ELR (cell line): ENCODE measurements at places on chromosomes 3 and 15.

DNA sequence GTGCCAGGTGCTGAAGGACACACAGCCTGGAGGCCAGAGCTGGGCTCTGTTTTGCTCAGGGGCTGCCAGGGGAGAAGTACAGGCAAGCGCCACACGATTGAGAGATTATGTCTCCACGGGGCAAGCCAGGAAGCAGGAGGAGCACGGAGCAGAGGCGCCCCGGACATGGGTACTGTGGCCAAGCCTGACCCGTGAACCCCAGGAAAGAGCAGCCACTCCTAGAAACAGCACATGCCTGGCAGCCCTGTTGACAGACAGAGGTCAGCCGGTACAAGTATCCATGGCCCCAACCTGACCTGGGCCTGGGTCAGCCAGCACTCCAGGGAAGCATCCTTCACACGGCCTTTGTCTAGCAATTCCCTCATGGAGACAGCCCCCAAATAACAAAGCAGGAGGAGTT, 89.4 kb downstream of the ADAMTS17 start:
- DNase-seq: no peak

GRCh38 chr3:171339598-171339997, 120.6 kb downstream of the TNIK start:
- no peak for DNase-seq

DNA sequence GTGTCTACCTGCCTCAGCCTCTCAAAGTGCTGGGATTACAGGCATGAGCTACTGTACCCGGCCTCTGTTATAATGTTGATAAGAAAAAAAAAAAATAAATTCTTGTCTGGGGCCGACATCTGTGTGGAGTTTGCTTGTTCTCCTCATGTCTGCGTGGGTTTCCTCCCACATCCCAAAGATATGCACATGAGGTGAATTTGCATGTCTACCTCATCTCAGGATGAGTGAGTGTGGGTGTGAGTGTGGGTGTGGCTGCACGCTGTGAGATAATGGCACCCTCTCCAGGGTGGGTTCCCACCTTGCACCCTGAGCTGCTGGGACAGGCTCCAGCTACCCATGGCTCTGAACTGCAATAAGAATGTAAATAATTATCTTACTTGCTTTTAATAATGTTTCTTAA, 25.9 kb upstream of the UACA start:
- DNase-seq: peak; percentile 56

GRCh38 chr3:55476515-55476914, 10.6 kb downstream of the WNT5A start:
- DNase-seq: peak; percentile 95

DNA sequence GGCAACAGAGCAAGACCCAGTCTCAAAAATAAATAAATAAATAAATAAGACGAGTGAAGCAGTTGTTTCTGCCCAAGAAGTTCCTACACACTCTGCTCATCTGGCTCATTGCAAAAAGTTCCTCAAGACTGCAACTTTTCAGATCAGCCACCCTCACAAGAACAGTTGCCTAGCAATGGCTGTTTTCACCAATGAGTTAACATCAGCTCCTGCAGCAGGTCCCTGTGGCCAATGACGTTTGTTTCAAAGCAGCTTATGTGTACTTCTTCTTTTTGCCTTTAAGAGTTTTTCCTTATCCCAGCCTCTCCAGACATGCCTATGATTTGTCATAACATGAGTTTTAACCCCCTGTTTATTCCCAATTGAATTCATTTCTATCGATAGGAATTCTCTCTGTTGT, 118.4 kb upstream of the SPRED1 start:
- DNase-seq: no peak

GRCh38 chr3:9951126-9951525, 1.1 kb downstream of the PRRT3 start:
- DNase-seq: no peak

DNA sequence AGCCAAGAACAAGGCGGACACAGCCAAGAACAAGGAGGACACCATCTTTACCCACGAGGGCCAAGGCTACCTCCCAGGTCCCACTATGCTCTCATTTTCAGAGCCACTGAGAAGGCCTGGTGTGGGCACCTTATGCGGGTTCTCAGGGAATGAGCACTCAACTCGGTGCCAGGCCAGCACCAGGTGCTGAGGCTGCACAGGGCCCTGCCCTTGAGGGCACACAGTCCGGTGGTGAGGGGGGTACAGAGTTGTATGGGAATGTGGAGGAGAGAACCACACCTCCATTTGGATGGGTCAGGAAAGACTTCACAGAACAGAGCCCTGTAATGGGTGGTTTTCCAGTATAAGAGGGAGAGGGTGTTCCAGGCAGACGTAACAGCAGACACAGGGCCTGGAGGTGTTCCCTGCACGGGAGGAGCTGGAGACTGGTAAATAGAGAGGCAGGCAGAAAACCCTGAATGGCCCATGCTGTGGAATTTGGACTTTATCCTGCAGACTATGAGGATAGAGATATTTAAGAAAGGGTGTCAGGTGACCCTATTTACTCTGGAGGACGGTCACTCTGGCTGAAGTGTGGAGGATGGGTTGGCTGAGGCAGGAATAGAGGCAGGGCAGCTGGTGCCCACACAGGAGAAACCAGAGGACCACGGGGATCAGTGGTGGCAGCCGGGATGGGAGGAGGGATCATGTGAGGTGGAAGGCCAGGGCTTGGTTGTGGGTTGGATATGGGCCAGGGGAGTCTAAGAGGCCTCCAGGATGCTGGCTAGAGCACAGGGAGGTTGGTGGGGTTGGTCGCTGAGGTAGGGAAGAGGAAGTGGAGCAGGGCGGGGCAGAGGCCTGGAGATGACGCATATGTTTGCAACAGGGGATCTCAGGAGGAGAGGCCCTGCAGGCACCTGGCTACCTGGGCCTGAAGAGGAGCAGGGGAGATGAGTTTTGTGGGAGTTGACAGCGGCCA, 34.6 kb downstream of the CRABP1 start:
- peak; percentile 37 for DNase-seq

- no peak for DNase-seq
Observed at GRCh38 chr15:50232791-50233190, 32.7 kb downstream of the HDC start.

- no peak for DNase-seq
Observed at GRCh38 chr15:78927077-78927790, 17.6 kb downstream of the CTSH start.

- DNase-seq: no peak
Observed at GRCh38 chr15:64493641-64494040, 33.3 kb downstream of the ZNF609 start.

- no peak for DNase-seq
Observed at GRCh38 chr15:92643849-92644815, 11.4 kb downstream of the FAM174B start.

DNA sequence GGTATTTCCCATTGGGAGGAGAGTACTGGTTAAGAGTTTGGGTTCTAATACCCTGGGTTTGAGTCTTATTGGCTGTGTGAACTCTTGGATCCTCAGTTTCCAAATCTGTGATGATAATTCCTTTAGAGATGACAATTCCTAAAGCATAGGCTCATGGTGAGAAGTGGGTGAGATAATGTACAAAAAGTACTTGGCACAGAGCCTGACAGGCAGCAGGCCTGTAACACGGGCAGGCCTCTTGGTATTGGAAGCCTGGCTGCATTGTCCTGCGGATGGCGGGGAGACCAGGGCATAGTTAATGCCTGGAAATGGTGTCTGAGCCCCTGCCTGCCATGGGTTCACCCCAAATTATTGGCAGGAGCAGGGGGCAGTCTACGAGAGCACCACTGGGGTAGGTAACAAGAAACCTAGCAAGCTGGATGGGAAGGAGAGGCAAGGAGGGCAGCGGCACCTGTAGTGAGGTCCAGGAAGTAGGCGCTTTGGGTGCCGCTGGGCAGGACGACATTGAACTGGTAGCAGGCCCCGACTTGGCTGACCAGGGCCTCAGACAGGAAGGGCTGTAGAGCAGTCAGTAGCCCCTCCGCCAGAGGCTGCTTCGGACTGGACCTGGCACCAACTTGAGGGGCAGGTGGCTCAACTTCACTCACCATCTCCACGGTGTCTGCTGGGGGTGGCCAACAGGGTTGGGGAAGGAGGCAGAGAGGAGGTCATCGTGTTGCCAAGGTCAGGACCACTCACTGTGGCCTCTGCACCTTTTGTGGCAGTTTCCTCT, 7.7 kb downstream of the STOML1 start:
- DNase-seq: no peak

- DNase-seq: no peak
Observed at GRCh38 chr3:112084980-112085705, 1.0 kb upstream of the C3orf52 start.

DNA sequence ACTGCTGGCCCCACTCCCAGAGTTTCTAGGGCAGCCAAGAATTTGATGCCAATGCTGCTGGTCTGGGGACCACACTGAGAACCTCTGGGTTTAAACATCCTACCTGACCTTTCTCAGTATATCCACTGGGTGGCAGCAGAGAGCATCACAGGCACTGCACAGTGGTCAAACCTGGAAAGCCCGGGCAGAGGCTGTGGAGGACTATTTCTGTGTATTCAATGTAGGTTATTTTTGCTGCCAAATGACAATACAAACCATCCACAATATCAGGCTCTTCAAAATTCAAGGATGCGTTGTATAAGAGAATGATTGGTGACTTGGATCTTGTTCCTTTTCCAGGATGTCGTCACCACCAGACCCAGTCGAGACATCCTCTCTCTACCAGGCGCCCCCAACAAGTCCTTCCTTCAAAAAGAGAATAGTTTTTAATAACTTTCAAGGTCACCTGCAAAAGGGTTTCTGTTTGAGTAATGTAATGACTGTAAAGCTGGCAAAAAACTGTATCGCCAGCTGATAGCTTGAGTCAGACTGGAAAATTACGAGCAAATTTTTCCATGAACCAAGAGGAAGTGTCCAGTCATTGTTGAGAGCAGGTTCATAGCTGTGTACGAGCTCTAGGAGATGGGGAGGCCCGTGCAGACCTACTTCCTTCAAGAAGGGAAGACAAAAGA, 30.5 kb upstream of the MYZAP start:
- DNase-seq: peak; percentile 91

GRCh38 chr3:100053951-100054620, 60.2 kb downstream of the FILIP1L start:
- no peak for DNase-seq

- DNase-seq: no peak
Observed at GRCh38 chr3:127274200-127274760, 13.6 kb downstream of the PRR20G start.

DNA sequence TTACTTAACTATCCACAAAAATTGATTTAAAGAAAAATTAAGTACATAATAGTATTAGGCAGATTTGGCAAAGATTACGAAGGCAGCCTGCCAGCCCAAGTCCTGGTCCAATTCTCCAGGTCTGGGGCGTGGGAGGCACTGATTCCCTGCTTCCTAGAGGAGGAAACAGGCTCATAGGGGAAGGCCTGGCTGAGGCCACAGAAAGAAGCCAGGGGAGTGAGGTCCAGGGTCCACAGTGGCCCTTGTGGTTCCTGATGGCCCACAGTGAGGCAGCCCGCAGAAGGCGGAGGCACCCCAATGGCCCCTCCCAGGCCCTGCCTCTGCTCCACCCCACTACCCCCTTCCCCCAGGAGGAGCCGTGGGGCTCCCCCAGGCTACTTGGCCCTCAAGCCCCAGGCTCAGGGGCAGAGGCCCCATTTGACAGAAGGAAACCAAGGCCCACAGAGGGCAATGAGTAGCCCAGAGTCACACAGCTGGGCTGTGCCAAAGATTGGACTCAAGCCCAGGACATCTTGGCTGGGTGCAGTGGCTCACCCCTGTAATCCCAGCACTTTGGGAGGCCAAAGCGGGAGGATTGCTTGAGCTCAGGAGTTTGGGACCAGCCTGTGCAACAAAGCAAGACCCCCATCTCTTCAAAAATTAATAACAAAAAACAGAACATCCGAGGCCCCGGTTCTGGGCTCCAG, 21.0 kb downstream of the H1-8 start:
- no peak for DNase-seq

DNA sequence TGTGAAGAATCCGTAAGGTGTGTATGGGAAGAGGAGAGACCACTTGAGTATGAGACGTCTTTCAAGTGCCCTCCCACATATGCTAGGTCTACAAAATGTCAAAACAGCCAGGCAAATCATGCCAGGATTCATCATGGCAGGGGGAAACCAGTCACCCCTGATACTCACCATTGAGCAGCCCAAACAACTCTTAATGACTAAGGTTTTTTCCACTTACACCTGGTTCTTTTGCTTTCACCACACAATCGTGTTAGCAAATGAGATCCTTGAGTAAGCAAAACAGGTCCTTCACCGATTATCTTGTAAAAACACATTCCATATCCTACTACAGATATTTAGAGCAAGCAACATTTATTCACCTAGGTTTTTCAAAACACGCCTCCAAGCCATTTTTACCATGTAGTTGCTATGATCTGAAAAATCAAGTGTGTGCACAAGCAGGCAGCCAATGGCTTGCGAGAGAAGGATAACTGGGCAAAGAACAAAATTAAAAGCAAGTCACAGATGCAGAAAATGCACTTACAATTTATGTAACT, 177.5 kb upstream of the LPP start:
- no peak for DNase-seq

- no peak for DNase-seq
Observed at GRCh38 chr3:39149059-39149455, 4.3 kb downstream of the CSRNP1 start.

GRCh38 chr15:99452728-99453636, 112.8 kb upstream of the MEF2A start:
- peak; percentile 5 for DNase-seq

DNA sequence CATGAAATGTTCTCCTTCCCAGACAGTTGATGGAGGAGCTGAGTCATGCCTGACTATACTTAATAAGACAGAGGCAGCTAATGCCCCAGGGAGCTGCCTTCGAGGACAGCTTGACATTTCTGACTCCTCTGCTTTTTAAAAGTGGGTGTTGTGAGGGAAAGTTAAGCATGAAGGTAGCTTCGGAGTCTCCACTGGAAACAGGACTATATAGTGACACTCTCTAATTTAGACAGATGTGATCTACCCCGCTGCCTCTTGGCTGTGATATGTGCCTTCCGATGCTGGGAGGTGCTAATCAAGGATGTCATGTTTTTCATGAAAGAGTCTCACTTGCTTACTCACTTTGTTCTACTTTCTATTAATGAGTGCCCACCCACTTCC, 72.7 kb downstream of the IL1RAP start:
- DNase-seq: peak; percentile 86

- DNase-seq: no peak
Observed at GRCh38 chr3:66598168-66598567, 97.3 kb upstream of the LRIG1 start.

GRCh38 chr15:70185251-70185711, 87.6 kb upstream of the TLE3 start:
- no peak for DNase-seq

GRCh38 chr3:138148503-138148902, 16.3 kb upstream of the A4GNT start:
- peak; percentile 14 for DNase-seq
